ENCODE measurements at places on chromosomes 7 and 10.
A peak's percentile ranks its signal among the peaks of the same experiment; 100 is the strongest.

DNA sequence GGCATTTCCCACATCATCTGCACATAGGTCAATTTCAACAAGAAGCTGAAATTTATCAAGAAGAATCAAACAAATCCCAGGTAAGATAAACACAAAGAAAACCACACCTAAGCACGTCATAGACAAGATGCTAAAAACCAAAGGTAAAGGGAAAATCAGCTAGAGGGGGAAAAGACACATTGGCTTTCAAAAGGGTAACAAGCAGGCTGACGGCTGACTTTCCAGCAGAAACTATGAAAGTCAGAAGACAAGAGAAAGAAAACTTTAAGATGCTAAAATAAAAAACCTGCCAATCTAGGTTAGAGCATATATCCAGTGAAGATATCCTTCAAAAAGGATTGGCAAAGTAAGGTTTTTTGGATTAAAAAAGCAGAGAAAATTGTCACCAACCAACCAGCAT lies 59.9 kb upstream of the RHEB start:
- DNase-seq: no peak

- no peak for DNase-seq
These were observed at the start of gene HK1 for GRCh38 chr10:69278446-69278963. HK1 (plus strand) TSS chr10:69278496.

DNA sequence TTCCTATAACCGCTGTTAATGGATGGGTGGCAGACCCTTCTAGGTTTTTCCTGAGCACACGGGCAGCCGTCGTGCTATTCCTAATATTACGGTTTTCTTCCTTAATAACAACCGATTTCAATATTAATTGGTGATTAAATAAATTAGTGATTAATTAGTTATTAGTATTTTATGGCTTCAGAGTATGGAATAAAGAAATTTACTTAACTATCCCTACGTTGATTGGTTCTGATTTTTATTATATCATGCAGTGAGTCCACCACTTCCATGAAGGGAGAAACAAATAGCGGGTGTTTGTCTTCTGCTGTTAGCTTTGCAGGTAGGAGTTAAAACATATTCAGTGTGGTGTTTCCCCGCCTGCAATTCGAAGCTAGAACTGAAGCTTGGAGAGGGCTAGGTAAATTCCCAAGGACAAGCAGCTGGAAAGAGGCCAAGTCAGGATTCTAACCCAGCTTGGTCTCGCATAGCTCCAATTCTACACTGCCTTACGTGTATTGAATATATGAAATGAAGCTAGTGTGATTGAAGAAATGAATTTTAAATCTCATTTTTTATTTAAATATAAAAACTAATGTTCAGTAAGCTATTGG lies 928 bp upstream of the CSTF2T start:
- DNase-seq: no peak

GRCh38 chr7:15113752-15114151 lies 211.2 kb upstream of the DGKB start:
- no peak for DNase-seq

DNA sequence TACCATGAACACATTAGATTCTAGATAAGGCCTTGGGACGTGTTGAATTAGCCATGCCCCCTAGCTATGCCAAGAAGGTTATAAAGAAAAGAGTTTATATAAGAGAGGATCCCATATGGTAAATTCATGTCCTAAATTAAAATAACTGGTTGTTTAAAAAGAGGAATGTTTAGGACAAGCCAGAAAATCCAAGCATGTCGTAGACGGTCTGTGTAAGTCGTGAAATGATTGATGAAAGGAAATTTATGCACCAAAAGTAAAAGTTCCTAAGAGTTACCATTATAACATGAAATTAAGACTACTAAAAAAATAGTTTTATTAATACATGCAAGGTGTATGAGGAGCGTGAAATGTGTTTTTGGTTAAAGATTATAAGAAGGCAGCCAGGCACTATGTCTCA lies 624.9 kb downstream of the ARL4A start:
- no peak for DNase-seq

GRCh38 chr10:75532253-75532924 lies 101.0 kb downstream of the LRMDA start:
- no peak for DNase-seq

GRCh38 chr7:5635461-5636445 lies 145.7 kb downstream of the RNF216 start:
- no peak for DNase-seq

GRCh38 chr7:129702316-129702715 lies 90.8 kb downstream of the NRF1 start:
- DNase-seq: no peak

- DNase-seq: no peak
These were observed 14.9 kb upstream of the GATAD1 start for GRCh38 chr7:92432299-92432946.

DNA sequence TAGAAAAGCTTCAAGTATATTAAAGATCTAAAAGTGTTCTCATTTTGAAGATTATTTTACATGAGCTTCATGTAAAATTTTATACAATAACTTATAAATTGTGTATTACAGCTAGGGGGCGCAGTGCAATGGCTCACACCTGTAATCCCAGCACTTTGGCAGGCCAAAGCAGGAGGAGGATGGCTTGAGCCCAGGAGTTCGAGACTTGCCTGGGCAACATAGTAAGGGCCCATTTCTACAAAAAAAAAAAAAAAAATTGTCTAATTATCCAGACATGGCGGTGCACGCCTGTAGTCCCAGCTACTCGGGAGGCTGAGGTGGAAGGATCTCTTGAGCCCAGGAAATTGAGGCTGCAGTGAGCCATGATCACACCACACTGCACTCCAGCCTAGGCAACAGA lies 16.6 kb downstream of the ACBD5 start:
- DNase-seq: no peak

GRCh38 chr10:120493411-120494312 lies 36.6 kb downstream of the PLPP4 start:
- DNase-seq: no peak

DNA sequence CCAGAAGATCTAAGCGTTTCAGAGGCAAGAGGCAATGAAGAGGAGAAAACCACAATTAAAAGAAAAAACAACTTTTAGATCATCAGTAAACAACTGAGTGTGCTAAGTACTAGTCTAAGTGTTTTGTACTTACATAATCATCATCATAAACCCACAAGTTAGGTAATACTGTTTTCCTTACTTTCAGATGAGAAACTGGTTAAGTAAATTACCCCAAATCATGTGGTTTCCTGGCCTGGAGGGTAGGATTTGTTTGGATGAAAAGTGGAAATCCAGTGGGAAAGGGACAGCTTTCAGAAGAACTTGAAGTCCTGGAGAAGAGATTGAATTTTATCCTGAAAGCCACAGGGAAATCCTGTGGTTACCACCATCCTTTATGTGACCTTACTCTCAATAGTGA lies 463.3 kb downstream of the LRMDA start:
- DNase-seq: no peak

DNA sequence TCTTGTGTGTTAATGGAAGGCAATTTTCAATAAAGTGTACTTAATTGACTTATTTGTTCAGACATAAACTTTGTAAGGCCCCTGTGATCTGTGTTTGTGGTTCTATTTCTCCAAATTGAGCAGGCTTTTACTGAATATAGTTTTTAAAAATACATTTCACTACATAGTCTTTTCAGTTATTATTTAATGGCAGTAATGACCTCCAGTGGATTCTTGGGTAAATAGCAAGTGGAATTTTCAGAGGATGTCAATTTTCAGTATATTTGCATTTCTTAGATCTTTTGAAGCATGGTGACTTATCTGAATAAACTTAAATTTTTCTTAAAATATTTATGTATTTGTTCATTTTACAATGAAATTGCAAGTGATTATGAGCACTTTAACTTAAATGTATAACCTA lies 203.1 kb upstream of the PCLO start:
- DNase-seq: no peak

- DNase-seq: no peak
These were observed 201.3 kb upstream of the CDCA7L start for GRCh38 chr7:22146961-22147512.

GRCh38 chr7:93150200-93150835 lies 2.1 kb upstream of the SAMD9L start:
- DNase-seq: peak; percentile 47

DNA sequence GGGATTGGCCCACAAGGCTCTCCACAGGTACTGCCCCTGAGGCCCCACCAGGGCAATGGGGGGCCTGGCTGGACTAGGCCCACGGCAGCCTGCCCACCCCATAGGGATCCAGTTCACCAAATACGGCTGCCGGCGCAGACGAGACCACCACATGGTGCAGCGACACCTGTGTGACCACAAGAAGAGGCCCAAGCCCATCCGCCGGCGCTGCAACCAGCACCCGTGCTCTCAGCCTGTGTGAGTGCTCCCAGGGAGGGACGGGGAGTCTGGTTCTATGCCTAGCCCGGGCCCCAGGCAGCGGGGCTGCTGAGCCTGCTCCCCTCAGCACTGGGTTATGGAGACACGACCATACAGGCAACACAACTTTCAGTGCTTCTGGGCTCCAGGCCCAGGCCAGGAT lies 33.2 kb downstream of the TBATA start:
- no peak for DNase-seq

- DNase-seq: no peak
These were observed 53.7 kb downstream of the KCNH2 start for GRCh38 chr7:150924369-150924781.

DNA sequence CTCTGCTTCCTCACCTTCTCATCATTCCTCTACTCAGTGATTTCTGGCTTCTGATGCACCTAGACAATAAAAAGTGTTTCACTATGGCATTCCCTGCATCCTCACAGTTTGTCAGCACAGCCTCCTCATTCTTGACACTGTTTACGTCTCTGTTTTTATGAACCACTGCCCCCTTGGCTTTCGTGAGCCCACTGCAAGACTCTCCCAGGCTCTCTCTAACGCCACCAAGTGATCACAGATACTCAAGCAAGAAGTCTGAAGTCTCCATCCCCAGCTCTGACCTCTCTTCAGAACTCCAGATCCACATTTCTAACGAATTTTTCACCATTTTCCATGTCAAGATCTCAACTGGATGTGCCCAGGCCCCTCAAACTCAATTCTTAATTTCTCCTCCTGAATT lies 8.9 kb downstream of the SLC16A9 start:
- no peak for DNase-seq

DNA sequence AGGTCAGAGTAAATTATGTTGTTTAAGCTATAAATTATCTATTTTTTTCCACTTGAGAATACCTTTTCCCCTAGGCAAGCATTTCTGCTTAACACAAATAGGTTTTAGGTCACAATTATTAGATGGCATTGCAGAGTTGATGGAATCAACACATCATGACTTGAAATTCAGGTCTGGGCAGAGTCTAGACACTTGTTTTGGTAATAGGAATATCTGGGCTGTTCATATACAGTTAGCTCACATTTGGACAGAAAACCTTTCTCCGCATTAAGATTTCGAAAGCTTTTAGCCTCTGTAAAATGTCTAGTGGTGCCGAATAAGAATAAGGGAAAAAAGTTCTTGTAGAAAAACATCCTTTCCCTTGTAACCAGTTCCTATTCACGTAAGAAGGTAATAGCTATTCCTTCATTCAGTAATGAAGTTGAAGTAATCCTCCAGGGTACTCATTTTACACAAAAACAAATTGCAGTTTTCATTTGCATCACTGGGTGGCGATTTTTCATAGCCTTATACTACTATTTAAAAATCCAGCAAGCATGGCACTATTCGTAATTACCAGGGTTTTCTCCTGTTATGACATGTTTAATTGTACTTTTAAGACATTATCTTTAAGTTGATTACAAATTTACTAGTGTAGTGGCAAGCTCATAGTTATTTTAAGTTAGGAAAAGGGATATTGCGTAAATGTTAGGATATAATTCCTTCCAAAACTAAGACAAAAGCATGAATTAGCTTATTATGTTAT lies 37.0 kb downstream of the RPA3 start:
- DNase-seq: no peak

DNA sequence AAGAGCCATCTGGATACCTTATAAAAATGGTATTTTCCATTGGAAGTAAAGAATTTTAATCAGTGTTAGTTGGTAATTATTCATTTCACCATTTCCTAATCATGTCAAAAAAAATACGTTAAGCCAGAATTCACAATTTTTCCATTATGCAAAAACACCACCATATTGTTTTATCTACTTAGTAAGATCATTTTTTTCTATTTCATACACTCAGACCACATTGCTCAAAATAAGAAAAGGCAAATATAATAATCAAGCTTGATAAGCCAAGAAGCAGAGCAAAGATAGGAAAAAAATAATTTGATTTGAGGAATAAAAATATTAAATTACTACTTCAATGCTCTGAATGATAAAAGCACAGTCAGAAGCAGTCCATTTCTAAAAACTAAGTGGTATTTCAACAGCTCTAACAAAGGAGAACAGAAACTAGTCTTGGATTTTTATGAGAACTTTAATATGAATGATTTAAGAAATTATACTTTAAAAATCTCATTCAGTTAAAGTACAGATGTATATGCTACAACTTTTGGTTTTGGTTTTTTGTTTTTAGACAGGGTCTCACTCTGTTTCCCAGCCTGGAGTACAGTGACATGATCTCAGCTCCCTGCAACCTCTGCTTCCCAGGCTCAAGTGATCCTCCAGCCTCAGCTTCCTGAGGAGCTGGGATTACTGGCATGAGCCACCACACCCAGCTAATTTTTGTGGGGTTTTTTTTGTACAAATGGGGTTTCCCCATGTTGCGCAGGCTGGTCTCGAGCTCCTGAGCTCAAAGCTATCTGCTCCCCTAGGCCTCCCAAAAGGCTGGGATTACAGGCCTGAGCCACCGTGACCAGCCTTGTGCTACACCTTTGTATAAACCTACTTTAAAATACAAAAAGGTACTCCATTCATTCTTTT lies 46.6 kb downstream of the LRRN3 start:
- DNase-seq: no peak

DNA sequence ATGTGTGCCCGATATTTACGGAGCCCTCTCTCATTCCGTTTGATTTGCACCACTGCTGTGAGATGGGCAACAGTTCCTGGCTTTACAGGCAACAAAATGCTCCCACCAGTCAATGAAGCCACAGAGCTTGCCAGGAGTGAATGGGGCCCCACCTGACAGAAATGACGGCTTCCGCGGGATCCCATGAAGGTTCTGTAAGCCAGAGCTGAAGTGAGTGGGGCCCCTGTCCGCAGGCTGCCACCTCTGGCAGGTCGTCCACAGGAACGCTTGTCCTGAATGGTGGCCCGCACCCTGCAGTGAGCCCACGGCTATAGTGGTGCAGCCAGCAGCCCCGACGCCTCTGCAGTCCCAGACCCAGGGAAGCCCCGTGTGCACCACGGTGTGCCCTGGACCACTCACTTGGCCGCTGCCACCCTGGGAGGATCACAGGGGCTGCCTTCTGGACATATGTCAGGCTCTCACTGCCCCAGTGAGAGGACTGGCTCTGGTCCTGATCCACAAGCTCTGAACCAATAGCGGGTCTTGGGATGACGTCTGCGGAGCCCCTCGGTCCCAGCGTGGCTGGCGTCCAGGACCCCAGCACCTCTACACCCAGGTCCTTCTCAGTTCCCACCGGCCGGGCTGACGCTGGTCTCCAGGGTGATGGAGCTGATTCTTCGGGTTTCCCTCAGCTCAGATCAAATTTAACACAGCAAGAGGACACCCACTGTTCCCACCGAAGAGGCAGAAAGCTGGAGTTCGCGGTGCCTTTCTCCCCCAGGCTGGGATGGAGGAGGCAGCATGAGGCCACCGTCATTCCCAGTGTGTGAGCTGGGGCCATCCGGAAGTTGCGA lies 511.9 kb downstream of the DNAJB6 start:
- no peak for DNase-seq

Measured in amniotic stem cell (primary cell).